NAMALWA (cell line): ENCODE measurements at places on chromosomes 2 and 18.

DNA sequence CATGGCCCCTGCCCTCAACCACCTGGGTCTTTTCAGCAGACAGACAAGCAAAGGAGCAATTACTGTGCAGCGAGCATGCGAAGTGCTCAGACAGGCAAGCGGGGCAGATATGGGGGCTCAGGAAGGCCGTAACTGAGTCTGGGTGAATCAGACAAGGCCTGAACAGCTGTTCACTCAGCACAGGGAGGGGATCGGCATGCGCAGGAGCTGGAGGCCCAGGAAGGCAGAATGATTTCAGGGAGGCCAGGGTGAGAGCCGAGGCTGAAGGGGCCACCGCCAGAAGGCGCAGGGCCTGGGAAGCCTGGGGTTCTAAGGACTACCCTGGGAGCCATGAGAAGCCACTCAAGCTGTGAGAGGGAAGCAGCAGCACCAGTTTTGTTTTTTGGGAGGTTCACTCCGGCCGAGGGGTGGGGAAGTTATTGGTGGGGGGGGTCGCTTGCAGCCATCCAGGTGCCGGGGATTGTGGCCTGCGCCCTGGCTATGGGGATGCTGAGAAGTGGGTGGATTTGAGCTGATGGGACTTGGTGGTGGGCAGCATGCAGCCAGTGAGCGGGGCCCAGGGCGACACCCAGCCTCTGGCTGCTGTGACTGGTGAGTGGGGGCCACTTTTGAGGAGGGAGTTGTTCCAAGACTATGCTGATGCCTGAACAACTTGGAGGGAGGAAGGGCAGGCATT, 132.2 kb downstream of the TSN start:
- DNase-seq, result no peak

GRCh38 chr2:38106405-38107094, 30.6 kb upstream of the CYP1B1 start:
- no peak for DNase-seq

DNA sequence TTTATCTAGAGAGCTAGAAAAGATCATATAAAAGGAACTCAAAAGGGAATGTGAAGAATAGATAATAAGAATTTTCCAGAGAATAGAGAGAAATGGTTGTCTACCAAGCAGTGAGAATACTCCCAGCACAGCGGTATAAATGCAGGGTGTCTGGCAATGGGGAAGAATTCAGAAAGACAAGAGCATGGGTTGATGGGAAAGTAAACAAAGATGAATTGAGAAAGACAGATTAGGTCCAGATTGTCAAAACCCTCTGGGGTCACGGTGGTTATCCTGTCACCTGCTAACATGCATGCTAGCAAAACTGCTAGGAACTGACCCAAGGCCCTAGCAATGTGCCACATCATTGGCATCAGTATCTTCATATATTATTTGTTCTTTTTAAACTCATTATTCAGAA, 30.8 kb upstream of the C1D start:
- DNase-seq, result no peak

GRCh38 chr2:46365913-46366667, 68.9 kb downstream of the EPAS1 start:
- peak; percentile 38 for DNase-seq

DNA sequence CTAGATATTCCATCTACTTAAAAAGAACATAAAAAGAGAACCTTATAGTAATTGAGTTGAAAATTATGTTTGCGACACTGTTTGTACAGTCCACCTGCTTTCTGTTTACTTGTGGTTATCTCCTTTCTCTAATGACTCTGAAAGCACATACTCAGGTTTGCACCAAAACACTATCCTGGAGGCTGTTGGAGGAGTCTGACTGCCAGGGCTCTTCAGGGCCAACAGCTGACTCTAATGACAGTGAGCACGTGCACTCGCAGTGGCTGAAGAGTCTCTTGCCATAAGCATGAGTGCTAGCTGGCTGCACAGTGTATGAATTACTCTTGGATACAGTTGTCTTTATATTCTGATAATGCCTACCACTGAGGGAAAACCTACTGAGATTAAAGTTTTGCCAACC, 16.7 kb upstream of the GLS start:
- DNase-seq, result no peak

- no peak for DNase-seq
Measured at GRCh38 chr18:62073461-62074281, 113.2 kb downstream of the PIGN start.

DNA sequence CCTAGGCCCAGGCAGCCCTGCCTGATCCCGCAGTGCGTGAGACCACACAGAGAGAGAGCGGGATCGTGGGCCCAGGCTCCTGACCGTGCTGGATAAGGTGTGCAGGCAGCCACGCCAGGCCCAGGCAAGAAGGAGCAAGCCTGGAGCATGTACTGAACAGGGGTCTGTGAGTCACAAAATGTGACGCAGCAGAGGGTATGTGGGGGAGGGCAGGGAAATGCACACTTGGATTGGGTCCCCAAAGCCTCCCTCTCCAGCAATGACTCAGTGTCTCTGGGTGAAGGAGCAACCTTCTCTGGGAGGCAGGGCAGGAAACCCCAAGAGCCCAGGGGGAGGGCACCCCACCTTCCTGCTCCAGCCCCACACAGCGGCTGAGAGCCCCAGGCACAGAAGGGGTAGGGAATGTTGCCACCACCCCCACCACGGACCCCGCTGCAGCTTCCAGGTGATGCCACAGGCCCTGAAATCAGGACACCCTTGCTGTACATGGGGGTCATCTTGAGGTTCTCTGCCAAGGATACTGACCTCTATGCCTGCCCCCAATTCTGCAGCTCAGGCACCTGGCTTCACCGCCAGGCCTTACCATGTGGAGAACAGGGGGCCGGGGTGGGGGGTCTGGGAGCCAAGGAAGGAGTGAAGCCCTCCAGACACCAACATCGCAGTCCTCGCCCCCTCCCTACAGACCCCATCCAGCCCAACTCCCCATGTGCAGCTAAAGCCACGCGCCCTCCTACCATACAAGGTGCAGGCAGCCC, 1.3 kb upstream of the GPC1 start:
- DNase-seq, result no peak
